ENCODE measurements at places on chromosomes 1 and 21.

DNA sequence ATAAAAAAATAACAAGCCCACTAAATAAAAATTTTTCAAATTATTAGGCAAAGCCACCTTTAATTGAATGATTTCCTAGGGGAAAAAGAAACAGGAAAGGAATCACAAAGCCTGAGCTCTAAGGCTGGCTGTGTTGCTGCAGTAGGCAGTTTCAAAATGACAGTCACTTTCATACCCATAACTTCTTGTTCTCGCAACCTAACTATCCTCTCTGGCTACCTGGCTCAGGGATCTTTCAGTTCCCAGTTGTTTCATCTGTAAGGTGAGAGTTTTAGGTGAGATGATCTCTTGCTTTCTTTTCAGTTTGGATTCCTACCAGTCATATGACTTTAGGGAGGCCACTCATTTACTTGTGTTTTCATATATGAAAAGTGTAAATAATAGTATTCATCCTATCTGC lies 226.1 kb downstream of the ASTN1 start:
- no peak for DNase-seq

DNA sequence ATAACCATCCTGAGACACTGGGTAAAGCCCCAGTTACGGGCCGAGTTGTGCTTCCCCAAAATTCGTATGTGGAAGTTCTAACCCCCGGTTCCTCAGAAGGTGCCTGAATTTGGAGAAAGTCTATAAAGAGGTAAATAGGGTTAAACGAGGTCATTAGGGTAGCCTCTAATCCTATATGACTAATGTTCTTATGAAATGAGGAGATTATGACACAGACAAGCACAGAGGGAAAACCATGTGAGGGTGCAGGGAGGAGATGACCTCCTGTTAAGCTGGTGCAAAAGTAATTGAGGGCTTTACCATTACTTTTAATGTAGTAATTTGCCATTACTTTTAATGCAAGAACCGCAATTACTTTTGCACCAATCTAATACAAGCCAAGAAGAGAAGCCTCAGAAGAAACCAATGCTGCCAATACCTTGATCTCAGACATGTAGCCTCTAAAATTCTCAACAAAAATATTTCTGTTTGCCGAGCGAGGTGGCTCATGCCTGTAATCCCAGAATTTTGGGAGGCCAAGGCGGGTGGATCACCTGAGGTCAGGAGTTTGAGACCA lies 260.8 kb downstream of the GPATCH2 start:
- no peak for DNase-seq

DNA sequence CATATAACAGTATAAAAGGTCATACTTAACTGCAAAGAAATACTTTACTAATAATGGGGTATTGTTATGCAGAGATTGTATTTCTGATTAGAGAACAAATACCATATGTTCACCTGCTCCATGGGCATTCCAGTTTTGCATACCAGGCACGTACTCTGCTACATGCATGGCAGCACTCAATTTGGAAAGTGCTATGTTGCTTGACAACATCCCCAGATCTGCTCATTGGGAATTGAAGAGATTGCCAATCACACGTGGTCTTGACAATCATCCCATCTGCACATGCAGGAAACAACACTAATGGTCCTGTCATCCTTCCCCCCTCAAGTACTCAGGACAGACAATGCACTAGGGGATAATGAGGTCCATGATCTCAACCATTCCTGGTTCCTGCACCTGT lies 63.4 kb upstream of the PDE4B start:
- DNase-seq, result no peak

- DNase-seq, result no peak
These were observed 234.4 kb upstream of the FOXD3 start for GRCh38 chr1:63087966-63088365.

- DNase-seq, result no peak
These were observed 2.0 kb upstream of the SYT6 start for GRCh38 chr1:114155706-114156105.

- DNase-seq, result no peak
These were observed 97.7 kb upstream of the SLC25A33 start for GRCh38 chr1:9441451-9442133.

DNA sequence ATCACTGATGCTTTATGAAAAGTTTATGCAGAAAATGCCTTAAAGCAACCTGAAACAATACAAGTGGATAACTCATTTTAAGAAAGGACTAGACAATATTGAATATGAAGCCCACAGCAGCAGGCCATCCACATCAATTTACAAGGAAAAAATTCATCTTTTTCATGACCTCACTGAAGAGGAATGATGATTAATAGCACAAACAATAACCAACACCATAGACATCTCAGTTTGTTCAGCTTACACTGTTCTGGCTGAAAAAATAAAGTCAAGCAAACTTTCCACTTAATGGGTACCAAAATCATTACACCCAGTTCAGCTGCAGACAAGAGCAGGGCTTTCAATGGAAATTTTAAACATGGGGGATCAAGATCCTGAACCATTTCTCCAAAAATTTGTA lies 380.6 kb upstream of the NEGR1 start:
- no peak for DNase-seq

GRCh38 chr1:106536741-106537140 lies 519.7 kb upstream of the PRMT6 start:
- no peak for DNase-seq

GRCh38 chr1:117683571-117684285 lies 77.9 kb downstream of the TENT5C start:
- DNase-seq, result no peak

DNA sequence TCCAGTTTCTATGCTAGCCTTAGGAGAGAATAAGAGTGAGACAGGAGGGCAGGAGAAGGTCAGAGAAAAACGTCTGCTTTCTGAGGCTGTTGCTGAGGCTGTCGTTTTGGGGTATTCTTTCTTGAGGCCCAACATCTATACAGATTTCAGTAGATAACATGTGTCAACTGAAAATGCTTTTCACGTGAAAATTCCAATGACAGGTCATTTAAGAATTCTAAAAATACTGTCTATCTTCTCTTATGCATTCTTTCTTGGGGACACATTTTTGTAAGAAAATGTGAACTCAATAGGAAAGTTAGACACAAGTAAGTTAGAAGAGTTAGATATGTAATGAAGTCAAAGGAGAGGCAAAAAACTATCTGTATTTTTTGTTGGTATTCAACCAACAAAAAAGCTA lies 150.8 kb downstream of the TGFB2 start:
- DNase-seq, result no peak

GRCh38 chr1:192588546-192588945 lies 13.0 kb downstream of the RGS1 start:
- DNase-seq, result no peak

- DNase-seq, result no peak
These were observed 49.2 kb downstream of the ENAH start for GRCh38 chr1:225603538-225604354.

DNA sequence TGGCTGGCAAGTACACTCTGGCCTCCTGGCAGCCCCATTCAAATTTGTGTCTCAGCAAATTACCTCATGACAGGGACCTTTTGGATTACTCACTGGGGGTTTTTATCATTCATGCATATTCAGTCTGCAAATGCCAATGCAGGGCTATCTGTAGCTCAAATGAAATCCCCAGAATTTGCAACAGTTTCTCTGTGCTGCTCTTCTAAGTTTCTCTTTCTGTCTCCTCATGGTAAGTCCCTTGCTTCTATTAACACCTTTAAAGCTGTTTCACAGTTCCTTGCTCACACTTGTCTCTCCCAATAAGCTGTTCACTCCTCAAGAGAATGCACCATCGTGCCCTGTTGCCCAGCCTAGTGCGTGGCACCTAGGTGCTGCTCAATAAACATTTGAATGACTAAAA lies 3.3 kb upstream of the FAM78B start:
- no peak for DNase-seq

DNA sequence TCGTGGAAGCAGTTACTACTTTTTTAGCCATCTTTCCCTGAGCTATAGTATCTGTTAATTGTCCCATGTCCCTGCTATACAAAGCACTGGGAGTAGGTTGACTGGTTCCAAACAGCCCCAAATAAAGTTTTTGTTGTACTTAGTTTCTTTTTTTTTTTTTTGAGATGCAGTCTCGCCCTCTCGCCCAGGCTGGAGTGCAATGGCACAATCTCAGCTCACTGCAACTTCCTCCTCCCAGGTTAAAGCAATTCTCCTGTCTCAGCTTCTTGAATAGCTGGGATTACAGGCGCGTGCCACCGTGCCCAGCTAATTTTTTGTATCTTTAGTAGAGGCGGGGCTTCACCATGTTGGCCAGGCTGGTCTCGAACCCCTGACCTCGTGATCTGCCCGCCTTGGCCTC lies 3.3 kb downstream of the NCSTN start:
- no peak for DNase-seq

DNA sequence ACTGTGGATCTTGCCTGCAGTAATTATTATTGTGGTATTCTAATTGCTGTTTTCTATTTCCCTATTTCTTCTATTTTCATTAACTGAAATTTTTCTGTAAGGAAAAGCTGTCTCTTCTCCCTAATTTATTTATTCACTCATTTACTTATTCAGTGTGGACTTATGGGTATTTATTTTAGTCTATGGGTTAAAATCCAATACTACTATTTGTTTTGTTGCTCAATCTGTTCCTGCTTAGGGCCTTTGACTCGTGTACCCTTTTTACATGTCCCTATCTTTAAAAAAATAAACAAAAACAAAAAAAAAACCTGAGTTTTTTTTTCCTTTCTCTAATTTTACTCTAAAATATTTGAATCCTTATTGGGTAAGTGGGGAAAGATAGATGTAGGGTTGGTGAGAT lies 166.2 kb upstream of the IVNS1ABP start:
- no peak for DNase-seq

DNA sequence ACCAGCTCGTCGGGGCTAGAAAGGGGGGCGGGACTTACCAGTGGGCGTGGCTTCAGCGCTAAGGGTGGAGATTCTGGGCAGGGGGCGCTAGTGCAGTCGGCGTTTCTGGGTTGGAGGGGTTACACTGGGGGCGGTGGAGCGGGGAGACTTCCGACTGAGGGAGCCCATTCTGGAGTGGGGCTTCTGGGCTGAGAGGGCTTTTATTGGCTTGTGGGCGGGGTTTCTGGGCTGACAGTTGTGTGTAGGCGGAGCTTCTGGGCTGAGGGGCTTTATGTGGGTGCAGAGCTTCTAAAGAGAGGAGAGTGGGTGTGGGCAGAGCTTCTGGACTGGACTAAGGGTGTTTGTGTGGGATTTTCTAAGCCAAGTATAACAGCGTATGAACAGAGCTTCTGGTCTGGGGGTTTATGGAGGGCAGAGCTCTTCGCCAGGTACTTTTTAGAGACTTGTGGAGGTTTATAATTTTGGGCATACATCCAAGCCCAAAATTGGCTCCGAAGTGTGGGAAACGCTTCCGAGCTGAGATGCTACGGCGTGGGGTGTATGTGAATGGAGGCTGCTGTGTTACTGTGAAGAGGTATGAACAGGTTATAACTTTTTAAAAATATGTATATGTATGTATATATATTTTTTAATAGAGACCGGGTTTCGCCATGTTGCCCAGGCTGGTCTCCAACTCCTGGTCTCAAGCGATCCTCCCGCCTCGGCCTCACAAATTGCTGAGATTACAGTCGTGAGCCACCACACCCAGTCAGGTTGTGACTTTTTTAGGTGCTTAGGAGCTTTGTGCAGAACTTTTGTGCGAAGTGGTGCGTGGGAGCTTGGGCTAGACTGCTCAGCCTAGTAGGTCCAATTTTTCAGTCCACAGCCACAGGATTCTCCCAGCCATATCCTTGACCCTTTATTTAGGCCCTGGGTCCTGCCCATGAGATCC lies 825 bp downstream of the TMEM39B start:
- no peak for DNase-seq

- no peak for DNase-seq
These were observed 40.4 kb downstream of the ST3GAL3 start for GRCh38 chr1:43747736-43748135.

DNA sequence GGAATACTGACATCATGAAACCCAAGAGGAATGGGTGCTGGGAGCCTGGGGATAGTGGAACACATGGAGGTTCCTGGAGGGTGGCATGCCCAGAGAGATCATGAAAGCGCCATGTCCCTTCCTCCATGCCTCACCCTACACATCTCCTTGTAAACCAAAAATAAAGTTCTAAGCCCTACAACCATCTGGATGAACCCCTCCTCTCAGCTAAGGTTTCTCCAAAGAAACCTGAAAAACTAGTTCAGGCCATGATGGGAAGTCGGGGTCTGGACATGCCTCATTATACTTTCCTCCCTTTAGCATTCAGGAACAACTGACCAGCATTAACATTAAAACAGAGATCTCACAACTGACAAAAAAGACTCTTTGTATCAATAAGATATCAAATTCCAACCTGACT lies 68.5 kb downstream of the ACBD6 start:
- DNase-seq, result no peak

- no peak for DNase-seq
These were observed 139.7 kb upstream of the ERRFI1 start for GRCh38 chr1:8165595-8166360.

GRCh38 chr1:158931055-158931737 lies at the start of gene PYHIN1:
TSS of gene PYHIN1 (plus strand) at chr1:158931552. CDS start at chr1:158936911, 5,359 bp downstream.
- DNase-seq, result no peak

DNA sequence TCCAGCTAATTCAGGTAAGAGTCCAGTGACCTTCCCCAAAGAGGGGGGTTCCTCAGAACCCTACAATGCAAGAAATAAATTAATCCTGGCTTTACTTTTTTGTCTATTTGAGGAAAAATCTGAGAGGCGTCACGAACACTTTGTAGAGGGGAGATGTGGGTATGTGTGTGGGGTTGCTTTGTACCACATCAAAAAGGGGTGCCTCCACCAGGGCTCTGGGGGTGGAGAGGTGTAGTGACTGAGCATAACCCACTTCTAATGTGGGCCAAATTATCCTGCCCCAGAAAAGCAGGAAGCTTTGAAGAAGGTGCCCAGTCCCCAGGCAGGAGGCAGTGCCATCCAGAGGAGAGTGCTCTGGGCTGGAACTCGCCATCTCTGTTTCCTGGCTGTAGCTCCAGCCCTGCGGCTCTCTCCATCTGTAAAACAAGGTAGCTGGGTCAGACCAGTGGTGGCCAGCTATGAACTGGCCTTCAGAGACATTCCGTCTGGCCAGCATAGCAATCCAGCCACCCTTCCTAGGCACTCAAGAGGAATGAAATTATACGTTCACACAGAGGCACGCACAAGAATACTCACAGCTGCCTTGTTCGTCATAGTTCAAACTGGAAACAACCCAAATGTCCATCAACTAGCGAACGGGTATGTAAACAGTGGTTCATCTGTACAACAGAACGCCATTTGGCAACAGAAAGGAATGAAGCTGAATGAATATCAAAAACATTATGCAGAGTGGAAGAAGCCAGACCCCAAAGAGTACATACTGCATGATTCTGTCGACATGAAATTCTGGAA lies 45.4 kb upstream of the TNFRSF1B start:
- no peak for DNase-seq

GRCh38 chr1:107963601-107964335 lies 1.2 kb downstream of the VAV3 start:
- DNase-seq, result no peak

DNA sequence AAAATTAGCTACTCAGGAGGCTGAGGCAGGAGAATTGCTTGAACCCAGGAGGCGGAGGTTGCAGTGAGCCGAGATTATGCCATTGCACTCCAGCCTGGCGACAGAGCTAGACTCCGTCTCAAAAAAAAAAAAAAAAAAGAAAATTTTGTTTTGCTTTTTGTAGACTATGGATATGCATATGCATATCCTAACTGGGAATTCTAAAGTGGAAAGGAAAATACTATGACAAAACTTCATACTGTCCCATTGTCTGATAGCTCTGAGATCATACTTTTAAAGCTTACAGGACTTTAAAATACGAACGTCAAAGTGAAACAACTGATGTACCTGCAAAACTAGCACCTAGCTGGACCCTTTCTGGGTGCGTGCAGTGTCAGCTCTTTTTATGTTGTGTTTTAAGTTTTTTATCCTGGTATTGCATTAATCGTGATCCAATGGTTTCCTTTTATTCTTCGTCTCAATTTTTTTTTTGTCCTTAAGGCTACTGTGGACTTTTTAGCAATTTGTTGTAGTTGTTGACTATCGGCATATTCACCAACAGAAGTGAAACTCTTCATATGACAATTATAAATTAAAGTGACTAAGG lies 19.2 kb downstream of the SPRTN start:
- no peak for DNase-seq

Data from stimulated activated CD8-positive, alpha-beta memory T cell treated with anti-CD3 and anti-CD28 coated beads, Interleukin-15, amount 100 ng/mL, for 1 hour (primary cell).